Uterus (tissue), 4 donors: ENCODE measurements at places on chromosomes 16 and 17. TPM values are rescaled to one million over a fixed set of nuclear protein-coding genes. Genes with fewer than 3 reads are reported as not detected.

Gene AXIN2
- 62.2 TPM for total RNA-seq

Gene CNGB1
- total RNA-seq, result not detected

Gene KRTAP4-5
- total RNA-seq, result not detected

GRCh38 chr17:7969433-7969832 lies 33.0 kb upstream of the GUCY2D start:
- no peaks in the 10 kb centered on the region for H3K4me1 ChIP-seq
- no peaks in the 10 kb centered on the region for H3K36me3 ChIP-seq
- no peak for DNase-seq
- H3K27ac ChIP-seq, result no peak overlapping the region

DNA sequence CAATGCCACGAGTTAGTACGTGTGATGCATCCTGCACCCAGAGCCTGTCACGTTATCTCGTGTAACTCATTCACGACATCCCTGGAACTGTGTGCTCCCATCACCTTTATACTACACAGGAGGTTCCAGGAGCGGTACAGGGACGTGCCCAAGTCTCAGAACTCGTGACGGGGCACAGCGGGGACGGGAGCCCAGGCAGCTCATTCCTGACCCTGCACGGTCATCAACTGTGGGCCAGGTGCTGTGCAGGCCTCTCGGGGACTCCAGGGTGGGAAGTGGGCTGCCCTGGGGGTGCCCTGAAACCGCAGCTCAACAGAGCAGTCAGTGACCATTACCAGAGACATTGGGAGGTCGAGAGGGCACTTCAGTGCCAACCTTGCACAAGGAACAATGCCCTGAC lies 11.1 kb upstream of the KIF19 start:
- no peaks in the 10 kb centered on the region for H3K36me3 ChIP-seq
- no peak overlapping the region for H3K27ac ChIP-seq
- DNase-seq, result no peak
- H3K4me3 ChIP-seq, result no peak overlapping the region
- H3K4me1 ChIP-seq, result no peaks in the 10 kb centered on the region

DNA sequence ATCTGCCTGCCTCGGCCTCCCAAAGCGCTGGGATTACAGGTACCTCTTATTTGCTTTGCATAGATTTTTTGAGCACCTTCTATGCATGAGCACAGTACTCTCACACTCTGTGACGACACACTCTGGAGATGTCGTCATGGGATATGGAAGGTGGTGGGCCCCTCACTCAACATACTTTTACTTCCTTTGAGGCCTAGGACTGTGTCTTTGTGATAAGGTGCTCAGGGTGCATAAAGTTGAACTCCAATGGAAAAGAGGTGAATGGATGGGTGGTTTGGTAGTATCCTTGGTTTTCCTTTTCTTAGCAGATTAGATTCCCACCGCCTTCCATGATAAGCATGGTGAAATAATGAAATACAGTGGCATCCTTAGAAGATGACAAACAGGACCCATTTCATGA lies 6.1 kb upstream of the CDK5RAP3 start:
- H3K27me3 ChIP-seq, result no peaks in the 10 kb centered on the region
- no peaks in the 10 kb centered on the region for H3K4me1 ChIP-seq
- no peak for DNase-seq
- no peak overlapping the region for H3K27ac ChIP-seq

- no peaks in the 10 kb centered on the region for H3K36me3 ChIP-seq
- H3K27ac ChIP-seq, result no peak overlapping the region
- H3K4me3 ChIP-seq, result no peak overlapping the region
- no peaks in the 10 kb centered on the region for H3K27me3 ChIP-seq
Measured at GRCh38 chr17:41486316-41486715, 3.4 kb downstream of the KRT36 start.

Gene MPV17L
- total RNA-seq, result 8.7 TPM

DNA sequence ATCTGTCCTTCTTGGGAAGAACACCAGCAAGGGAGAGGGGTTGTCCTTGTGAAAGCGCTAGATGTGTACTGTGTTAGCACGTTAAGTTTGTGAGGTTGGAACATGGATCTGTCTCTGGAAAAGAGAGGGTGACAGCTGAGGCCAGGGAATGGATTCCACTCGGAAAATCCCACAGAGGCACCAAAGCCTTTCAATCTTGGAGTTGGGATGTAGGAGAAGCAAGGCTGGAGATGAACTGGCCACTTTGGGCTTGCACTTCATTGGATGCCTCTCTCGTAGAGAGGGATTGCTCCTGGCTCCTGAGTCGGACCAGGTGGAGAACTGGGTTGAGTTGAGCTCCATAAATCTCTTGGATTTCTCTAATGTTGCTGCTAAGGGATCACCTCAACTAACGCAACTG lies 67.2 kb downstream of the CCDC182 start:
- no peaks in the 10 kb centered on the region for H3K27me3 ChIP-seq
- H3K27ac ChIP-seq, result no peak overlapping the region
- H3K4me3 ChIP-seq, result no peak overlapping the region
- H3K36me3 ChIP-seq, result no peaks in the 10 kb centered on the region
- H3K4me1 ChIP-seq, result no peaks in the 10 kb centered on the region
- DNase-seq, result no peak

Gene FBXW10B
- not detected for total RNA-seq

Gene KRTAP3-1
- total RNA-seq, result not detected

- H3K4me1 ChIP-seq, result no peaks in the 10 kb centered on the region
- no peak overlapping the region for H3K27ac ChIP-seq
- H3K27me3 ChIP-seq, result no peaks in the 10 kb centered on the region
- no peak overlapping the region for H3K4me3 ChIP-seq
- no peak for DNase-seq
Measured at GRCh38 chr16:6209355-6209930, 1111.8 kb upstream of the EEF2KMT start.

DNA sequence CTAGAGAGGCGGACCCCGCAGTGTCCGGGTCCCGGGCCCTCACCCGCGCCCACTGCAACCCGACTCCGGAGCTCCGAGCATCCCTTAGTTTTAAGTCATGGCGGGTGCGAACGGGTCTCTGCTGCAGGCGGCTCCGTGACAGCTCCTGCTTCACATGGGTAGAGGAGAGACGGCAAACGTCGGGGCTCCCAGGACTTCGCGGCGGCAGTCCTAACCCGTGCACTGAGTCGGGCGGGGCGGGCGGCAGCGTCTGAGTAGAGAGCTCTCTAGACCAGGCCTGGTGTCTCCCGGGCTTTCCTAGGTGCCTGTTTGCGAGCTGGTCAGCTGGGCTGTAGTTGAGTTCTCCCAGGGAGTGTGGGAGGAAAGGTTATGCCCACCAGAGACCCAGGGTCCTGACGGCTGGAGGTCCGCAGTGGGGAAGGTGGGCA lies 345 bp downstream of the TSC2 start:
- no peak for DNase-seq
- H3K4me1 ChIP-seq, result no peaks in the 10 kb centered on the region
- H3K4me3 ChIP-seq, result peak overlapping the region; percentile 75
- no peaks in the 10 kb centered on the region for H3K27me3 ChIP-seq
- H3K36me3 ChIP-seq, result no peaks in the 10 kb centered on the region

DNA sequence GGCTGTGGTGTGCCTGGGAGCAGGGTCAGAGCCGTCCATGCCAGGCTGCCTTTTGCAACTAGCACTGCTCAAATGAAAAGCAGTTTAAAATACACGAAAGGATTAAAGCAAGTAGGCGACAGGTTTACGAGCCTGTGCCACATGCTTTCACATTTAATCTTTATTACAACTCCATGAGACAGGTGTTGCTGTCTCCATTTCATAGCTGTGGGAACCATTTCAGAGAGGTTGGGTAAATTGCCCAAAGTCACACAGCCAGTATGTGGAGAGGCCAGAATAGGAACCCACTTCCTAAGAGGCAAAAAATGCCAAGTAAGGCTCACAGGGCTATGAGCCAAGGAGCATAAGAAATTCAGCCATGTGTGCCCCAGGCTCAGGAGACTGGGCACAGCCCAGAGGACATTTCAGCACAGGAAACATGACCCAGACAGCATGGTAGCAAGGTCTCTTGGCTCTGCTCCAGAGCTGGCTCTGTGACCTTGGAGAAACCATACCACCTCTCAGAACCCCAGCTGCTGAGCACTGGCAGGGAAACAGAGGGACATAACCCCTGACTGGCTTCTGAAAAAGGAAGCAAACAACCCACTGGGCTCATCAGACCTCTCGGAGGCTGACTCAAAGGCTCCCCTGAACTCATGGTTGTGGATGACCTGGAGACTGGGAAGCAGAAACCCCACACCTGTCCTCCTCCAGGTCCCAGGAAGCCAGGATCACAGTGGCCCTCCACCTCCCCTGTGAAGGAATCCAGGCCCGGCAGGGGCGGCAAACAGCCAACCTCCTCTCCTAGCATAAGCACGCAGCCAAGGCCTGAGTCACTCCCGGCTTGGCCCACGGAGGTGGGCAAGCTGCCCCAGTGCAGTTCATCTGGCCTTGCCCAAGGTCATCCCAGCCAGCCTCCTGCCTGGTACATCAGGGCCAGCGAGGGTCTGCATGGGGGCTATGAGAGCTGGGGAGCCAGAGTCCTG lies 40.3 kb upstream of the MRPS23 start:
- H3K4me3 ChIP-seq, result no peak overlapping the region
- peaks cover 37% of the 10 kb centered on the region for H3K4me1 ChIP-seq
- H3K27me3 ChIP-seq, result no peaks in the 10 kb centered on the region
- H3K36me3 ChIP-seq, result no peaks in the 10 kb centered on the region

- H3K36me3 ChIP-seq, result no peaks in the 10 kb centered on the region
- H3K4me3 ChIP-seq, result no peak overlapping the region
- H3K27me3 ChIP-seq, result no peaks in the 10 kb centered on the region
- DNase-seq, result no peak
- H3K27ac ChIP-seq, result no peak overlapping the region
Measured at GRCh38 chr17:82743344-82744219, 8.2 kb downstream of the FN3K start.

Gene SMIM36
- total RNA-seq, result not detected

Gene GAS7
- 12.8 TPM for total RNA-seq

DNA sequence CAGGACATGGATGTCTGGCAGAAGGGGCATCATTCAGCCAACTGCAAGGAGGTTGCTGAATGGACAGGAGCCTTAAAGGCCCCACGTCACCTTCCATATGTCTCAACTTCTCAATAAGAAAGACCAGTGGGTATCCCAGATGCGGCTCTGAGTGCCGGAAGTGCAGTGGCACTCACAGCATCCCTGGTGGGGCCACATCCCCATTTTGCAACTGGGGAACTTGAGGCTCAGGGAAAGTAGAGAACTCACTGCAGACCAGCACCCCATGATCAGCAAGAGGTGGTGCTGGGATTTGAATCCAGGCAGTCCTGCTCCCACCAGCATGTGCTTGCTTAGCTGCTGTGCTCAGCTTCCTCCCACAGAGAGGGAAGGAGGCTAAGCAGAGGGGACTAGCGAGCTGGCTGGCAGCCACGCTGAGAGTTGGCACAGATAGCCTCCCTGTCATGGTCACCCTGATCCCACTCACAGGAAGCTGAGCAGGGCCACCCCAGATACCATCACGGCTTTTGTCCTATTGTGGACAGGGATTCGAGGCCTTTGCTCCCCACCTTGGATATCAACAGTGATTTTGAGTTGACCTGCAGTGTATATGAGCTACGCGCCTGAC lies 294.2 kb upstream of the FOXF1 start:
- no peaks in the 10 kb centered on the region for H3K4me1 ChIP-seq
- no peaks in the 10 kb centered on the region for H3K27me3 ChIP-seq
- no peak for DNase-seq
- H3K36me3 ChIP-seq, result no peaks in the 10 kb centered on the region
- H3K27ac ChIP-seq, result no peak overlapping the region
- no peak overlapping the region for H3K4me3 ChIP-seq

Gene ITGAD
- not detected for total RNA-seq

DNA sequence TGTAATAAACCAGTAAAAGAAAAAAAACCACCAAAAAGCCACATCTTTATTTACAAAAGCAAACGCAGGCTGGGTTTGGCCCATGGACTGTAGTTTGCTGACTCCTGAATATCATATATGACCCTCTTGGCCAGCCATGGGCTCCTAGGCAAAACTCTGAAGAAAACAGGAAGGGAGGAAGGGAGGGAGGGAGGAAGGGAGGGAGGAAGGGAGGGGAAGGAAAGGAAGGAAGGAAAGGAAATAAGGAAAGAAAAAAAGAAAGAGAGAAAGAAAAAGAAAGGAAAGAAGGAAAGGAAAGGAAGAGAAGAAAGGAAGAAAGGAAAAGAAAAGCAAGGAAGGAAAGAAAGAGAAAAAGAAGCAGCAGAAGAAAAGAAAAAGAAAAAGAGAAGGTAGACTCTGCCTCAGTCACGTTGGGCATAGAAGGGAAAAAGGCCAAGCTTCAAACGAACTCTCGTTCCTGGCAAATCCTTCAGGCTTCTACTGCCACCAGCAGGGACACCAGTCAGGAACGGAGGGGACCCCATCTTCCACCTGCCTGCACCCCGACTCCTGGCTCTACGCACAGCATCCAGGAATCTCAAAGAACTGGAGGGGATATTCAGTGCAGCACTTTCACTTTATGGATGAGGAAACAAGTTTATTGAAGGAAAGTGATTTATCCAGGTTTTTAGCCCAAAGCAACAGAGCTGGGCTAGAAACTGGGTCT lies 22.1 kb downstream of the CDC42EP4 start:
- H3K4me1 ChIP-seq, result peaks cover 82% of the 10 kb centered on the region
- H3K4me3 ChIP-seq, result no peak overlapping the region
- DNase-seq, result no peak
- H3K27ac ChIP-seq, result peak overlapping the region; percentile 87
- no peaks in the 10 kb centered on the region for H3K27me3 ChIP-seq

Gene WNK4
- total RNA-seq, result 1.7 TPM

DNA sequence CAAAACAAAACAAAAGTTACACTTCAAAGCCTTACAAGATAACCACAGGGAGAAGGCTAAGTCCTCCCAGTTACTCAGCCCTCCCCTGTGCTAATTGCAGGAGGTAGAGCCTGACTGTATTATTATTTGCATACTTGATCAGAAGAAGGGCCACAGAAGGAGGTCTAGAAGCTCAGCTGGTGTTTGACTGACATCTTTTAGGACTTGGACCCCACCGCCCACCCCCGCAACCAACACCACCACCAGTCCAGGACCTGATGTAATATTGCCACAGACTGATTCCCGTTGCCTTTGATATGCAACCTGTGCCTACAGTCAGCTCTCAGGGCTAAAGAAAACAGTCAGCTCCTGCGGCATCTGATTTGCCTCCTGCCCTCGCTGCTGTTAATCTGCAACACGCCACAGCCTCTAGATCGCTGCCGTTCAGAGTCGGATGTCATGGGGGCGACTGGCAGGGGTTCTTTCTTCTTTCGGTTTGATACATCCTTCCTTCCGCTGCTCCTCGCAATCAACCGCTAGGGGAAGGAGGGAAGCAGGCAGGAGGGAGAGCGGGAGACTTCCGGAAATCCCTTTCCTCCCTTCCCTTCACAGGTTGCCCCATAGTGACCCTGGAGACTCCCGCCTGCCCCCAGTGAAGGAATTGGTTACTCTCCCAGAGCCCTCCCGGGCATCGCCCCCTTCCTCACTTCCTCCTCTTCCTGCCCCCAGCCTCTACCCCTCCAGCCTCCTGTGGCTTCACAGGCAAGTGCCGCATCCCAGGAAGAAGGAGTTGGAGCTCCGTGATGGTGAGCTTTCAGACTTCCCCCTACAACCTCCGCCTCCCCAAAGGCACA lies 90.5 kb upstream of the SOX9 start:
- H3K27me3 ChIP-seq, result no peaks in the 10 kb centered on the region
- no peaks in the 10 kb centered on the region for H3K36me3 ChIP-seq
- peak overlapping the region; percentile 13 for H3K4me3 ChIP-seq

Gene TCAP
- not detected for total RNA-seq

Gene TP53TG3C
- total RNA-seq, result not detected
